Hematopoietic multipotent progenitor cell treated with erythropoietin and hydrocortisone succinate and interleukin-3 and kit ligand, for 6 days (in vitro differentiated cells): ENCODE measurements at places on chromosomes 16 and 17.

- DNase-seq: no peak
Measured at GRCh38 chr16:27320261-27321012, 6.7 kb downstream of the IL4R start.

GRCh38 chr16:57700781-57701551 lies 6.4 kb downstream of the DRC7 start:
- DNase-seq: peak; percentile 77

DNA sequence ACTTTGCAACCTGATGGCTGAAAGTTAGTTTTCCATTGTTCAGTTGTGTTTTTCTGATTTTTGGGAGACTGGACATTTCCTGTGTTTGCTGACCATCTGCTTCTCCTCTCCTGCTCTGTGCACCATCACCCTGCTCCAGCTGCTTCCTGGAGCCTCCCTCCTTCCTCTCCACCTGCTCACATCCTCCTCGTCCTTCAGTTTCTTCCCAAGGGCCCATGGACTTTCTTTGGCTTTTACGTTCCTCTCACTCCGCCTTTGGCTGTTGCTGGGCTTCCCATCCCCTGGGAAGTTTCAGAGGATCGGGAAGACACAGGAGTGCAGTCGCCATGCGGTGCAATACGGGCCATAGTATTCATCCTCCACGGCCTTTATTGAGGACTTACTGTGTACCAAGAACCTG lies 61.6 kb downstream of the TNFRSF13B start:
- DNase-seq: no peak

GRCh38 chr17:76422860-76423259 lies 30.1 kb downstream of the UBE2O start:
- DNase-seq: no peak

DNA sequence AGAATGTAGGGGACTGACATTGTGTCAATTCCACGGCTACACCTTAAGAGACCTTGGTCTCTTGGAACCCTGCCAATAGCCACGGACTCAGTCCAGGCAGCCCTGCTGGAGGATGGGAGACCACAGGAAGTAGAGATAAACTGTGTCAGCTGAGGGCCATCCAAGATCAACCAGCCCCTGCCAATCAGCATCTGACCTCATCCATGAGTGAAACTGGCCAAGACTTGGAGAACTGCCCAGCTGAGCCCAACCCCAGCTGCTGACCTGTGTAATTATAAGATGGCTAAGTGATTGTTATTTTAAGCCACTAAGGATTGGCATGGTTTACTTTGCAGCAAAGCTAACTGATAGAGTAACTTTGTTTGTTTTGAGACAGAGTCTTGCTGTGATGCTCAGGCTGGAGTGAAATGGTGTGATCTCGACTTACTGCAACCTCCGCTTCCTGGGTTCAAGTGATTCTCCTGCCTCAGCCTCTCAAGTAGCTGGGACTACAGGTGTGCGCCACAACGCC lies 13.3 kb upstream of the YWHAE start:
- peak; percentile 74 for DNase-seq

DNA sequence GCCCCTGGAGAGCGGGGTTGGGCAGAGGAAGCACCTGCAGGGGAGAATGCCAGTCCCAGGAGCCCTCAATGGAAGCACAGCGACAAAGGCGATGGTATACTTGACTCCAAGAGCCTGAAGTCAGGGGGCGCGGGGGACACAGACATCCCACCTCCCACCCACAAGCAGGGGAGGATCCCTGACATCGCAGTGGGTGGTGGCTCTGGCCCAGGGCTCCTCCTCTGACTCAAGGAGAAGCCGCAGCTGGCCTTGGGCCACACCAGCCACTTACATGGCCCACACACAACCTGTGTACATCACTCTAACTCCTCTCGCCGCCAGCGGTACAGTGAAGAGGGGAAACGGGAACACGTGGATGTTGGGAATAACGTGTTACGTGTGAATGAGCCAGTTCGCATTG lies 44.3 kb downstream of the FZD2 start:
- no peak for DNase-seq

- no peak for DNase-seq
Measured at GRCh38 chr16:17037499-17037898, 433.3 kb downstream of the XYLT1 start.

DNA sequence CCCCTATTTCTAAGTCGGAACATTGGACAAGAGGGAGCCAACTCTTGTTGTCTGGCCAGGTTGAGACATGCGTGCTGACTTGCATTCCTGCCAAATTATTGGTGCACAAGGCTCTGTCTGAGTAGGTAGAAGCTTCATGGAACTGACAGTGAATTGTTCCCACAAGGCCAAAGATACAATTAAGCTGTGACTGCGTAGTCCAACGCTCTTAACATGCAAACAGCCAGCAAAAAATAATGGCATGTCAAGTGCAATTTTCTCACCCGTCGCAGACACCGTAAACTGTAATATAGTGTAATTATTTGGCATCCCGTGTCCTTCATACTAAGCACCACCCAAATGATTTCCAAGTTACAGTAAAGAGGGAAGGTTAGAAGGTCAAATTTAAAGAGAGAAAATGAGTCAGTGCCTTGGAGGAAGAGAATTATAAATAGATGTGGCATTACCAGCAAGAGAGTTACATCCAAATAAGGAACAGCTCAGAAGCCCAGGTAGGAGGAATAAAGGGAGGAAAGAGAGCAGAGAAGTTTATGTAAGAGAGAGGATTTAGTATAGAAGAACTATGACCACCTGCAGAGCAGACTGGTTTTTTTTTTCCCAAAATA lies 21.8 kb downstream of the CDH8 start:
- DNase-seq: no peak

- DNase-seq: no peak
Measured at GRCh38 chr17:76543826-76544545, 4.1 kb downstream of the PRCD start.

DNA sequence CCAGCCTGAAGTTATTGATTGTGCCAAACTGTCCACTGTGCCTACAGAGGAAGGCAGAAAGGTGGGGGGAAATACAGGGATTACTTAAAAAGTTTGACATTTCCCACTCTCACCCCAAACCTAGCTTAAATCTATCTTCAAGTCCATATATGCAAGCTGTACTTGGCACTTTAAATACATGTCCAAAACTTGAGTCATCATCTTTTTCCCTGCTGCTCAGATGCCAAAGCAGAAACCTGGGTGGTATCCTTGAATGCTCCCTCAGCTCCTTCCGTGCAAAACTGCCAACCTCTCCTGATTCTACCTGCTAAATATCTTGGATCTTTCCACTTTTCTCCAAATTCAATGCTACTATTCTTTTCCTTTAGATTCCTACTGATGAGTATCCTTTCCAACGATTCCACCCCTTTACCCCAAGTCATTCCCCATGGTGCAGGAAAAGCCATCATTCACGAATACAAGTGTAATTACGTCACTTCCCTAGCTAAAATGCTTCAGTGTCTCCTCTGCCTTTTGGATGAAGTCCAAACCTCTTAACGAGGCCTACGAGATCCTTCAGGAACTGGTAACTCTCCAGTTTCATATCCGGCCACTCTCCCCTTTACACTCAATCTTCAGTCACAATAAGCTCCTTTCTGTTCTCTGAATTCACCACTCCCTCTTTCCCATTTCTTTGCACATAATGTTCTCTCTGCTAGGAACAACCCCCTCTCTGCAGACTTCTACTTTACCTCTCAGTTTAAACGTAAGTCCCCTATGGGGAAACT lies 9.3 kb downstream of the BECN1 start:
- no peak for DNase-seq

GRCh38 chr17:2243953-2244352 lies 59.6 kb downstream of the SMG6 start:
- no peak for DNase-seq
